Activated CD4-positive, alpha-beta T cell treated with anti-CD3 and anti-CD28 coated beads, Interleukin-2, amount 50 U/mL, for 1 hour (primary cell): ENCODE measurements at places on chromosomes 1 and 21.

- DNase-seq, result no peak
Observed at GRCh38 chr1:73136975-73137374, 854.6 kb upstream of the NEGR1 start.

GRCh38 chr1:55531644-55532043 lies 316.5 kb upstream of the USP24 start:
- no peak for DNase-seq

- DNase-seq, result no peak
Observed at GRCh38 chr1:193335806-193336428, 149.5 kb upstream of the B3GALT2 start.

- DNase-seq, result no peak
Observed at GRCh38 chr1:218439541-218440295, 94.6 kb downstream of the TGFB2 start.

- DNase-seq, result no peak
Observed at GRCh38 chr1:172283766-172284165, 136.7 kb upstream of the C1orf105 start.

- DNase-seq, result no peak
Observed at GRCh38 chr1:153670257-153670858, 435 bp downstream of the ILF2 start.

GRCh38 chr1:31062867-31063380 lies 2.6 kb downstream of the PUM1 start:
- no peak for DNase-seq

DNA sequence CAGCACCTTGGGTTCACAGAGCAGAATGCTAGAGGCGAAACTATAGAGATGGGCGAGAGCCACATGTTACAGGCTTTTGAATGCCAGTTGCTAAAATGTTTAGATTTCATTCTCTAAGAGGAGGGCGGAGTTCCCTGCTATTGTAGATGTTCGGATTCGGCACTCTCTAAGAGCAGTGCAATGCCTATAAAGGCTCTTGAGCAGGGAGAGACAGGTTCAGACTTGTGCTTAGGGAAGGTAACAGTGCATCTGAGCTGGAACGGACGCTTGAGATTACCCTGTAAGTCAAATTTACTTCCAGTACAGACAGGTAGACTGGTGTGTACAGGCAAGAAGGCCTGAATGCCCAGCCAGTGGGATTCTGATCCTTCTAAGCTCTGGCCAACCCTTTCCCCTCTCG lies 15.3 kb downstream of the LURAP1 start:
- DNase-seq, result no peak

DNA sequence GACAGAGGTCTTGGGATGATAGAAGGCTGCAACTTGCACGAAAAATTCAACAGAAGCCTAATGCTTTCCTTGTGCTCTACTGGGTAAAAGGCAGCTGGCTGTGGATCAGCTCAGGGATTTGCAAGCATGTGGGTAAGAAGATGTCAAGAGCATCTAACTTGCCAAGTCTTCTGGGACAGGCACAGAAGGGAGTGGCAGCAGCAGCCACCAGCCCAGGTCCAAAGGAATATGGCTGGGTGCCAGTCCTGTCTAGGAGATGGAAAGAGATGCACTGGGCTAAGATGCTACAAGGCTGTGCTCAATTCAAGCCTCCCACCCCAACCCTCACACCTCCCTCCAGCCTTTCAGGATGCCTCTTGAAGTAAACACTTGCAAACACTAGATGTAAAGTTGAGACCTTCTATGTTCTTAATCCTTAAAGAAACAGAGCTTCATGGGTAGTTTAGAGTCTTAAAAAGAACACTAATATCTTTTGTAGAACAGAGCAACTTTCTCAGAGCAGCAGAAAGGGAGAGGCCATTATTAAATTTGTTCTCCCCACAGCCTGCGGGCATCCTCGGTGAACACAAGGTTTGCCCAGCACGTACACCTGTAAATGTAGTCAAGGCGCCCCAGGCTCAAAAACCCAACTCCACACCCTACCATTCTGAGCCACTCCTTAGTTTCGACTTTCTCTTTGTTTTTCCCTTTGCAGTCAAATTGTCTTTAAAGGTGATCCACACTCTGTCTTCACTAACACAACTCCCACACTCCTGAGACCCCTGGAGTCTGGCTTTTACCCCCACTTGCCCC lies 64.6 kb upstream of the BCAR3 start:
- DNase-seq, result no peak

DNA sequence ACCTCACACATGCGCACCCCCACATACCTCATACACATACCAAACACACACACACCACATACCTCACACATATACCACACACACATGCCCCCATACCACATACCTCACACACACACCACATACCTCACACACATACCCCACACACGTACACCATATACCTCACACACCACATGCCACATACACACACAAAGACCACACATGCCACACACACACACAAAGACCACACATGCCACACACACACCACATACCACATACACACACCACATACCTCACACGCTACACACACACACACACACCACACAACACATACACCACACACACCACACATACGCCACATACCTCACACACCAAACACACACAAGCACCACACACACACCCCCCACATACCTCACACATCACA lies 30.0 kb downstream of the HIVEP3 start:
- no peak for DNase-seq

GRCh38 chr1:93093332-93094006 lies 14.4 kb downstream of the MTF2 start:
- DNase-seq, result no peak
